Activated CD4-positive, alpha-beta T cell treated with anti-CD3 and anti-CD28 coated beads, Interleukin-2, amount 50 U/mL, for 48 hours (primary cell): ENCODE measurements at places on chromosomes 13 and 19.

DNA sequence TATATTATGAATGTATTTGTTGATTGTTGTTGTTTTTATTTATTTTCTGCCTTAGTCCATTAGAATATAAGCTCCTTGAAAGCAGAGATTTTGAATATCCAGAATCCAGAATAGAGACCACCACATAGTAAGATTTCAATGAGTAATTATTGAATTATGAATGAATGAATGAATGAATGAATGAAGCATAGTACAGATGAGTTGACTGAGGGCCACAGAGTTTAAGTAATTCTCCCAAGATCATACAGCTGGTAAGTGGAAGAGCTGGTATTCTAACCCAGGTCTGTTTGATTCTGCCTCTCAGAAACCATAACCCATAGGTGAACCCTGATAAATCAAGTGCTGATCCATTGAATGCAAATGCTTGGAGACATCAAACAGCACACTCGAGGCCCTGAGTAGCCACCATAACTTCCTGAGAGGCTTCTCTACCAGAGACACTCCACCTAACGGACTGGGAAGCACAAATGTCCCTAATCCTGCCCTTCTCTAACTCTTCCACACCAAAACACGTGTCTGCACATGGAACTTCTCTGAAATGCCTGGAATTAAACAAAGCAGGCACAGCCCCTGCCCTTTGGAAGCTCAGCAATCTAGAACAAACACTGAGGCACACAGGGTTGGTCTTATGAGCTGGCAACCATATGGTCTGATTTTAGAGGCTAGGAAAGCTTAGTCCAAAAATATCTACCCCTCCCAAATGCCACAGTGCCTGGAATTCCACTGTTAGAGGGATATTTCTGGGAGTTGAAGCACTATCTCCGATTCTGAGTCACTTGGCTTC lies 190.1 kb downstream of the FOXO1 start:
- no peak for DNase-seq

DNA sequence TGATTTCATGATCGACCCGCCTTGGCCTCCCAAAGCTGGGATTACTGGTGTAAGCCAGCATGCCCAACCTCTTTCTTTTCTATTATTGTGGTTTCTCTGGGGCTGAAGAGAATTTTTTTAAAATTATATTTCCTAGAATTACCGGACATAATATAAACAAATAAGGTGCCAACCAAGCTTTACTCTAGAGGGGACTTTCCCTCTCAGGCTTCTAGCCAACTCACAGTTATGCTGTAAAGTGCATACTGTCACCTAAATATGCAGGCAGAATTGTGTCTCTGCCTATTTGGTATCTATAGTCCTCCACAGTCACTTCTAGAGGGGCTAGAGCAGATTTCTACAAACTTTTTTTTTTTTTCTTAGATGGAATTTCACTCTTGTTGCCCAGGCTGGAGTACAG lies 41.6 kb upstream of the ZNF681 start:
- no peak for DNase-seq

GRCh38 chr19:947707-948539 lies 22.1 kb downstream of the ARID3A start:
- no peak for DNase-seq

DNA sequence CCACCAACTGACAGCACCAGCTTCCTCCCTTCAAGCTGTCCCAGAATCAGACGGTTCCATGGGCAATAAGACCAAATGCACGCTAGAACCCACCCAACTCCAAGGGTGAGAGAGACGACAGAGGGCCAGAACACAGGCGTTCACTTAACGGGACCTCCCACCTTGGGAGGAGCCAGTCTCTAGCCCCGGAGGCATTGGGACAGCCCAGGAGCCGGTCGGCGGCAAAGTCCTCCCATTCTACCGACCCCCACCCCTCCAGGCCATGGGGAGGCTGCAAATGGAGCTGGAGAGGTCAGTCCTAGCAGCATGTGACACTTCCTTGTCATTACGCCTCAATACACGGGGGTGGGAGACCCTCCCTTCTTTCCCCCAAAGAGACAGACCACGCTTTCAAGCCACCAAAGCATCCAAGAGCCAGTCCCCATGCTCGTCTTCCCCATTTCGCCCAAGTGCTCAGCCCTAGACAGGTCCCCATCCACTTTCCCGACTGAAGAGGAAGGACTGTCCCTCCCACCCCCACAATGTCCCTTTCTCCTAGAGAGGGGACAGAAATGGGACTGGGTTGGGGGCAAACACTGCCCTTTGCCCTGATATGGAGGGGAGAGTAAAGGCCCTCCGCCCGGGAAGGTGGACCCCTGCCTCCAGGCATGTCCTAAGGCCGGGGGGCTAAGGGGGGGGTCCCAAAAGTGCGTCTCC lies 964 bp downstream of the KHSRP start:
- peak; percentile 36 for DNase-seq

DNA sequence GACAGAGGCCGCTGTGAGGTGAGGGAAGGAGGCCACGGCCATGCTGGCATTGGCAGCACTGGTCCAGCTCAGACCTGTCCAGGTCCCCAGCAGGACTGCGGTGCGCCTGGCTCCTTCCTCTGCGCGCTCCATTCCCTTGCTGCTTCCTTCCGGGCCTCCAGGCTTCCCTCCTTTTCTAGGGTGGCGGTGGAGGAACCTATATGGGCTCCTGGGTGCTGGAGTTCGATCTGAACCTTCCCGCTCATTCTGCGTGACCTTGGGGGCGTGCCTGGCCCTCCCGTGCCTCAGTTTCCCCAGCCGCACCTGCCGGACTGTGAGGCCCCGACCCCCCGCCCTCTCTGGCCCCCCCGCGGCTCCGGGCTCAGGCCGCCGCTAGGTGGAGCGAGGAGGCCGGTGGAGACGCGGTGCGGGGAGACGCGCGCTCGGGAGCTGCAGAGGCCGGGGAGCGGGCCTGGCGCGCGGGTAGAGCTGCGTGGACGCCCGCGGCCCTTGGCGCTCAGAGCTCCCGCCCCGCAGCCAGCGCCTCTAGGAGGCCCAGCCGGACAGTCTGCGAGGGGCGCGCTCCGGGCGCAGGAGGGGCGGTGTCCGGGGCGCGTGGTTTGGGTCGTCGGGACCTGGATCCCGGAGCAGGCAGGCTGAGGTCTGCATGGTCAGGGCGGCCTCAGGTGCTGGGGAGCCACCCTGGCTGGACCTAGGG lies 29.9 kb downstream of the EFNA2 start:
- peak; percentile 45 for DNase-seq
